Stimulated activated CD4-positive, alpha-beta T cell treated with anti-CD3 and anti-CD28 coated beads, Interleukin-1b, Interleukin-23, amount 100 ng/mL, for 1 hour (primary cell): ENCODE measurements at places on chromosomes 11 and 22.

GRCh38 chr11:111910676-111911562, 651 bp downstream of the CRYAB start:
- no peak for DNase-seq

- DNase-seq, result no peak
These were observed 50.9 kb upstream of the PGR start for GRCh38 chr11:101180481-101180880.

DNA sequence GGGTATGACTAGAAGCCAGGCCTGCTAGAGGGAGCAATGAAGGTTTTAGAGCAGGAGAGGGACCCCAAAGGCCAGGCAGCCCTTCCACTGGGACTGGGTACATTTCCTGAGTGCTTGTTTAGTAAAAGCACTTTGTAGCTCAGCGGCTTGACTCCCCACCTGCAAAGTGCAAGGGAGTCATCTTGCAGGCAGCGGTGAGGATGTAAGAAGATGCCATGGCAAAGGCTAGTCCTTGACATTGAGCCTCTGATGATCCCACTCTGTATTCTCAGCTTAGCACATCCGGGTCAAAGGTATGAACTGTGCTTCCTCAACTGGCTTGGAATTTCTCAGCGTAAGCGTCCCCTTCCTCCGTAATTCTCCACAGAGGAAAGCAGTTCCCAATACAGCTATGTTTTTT, 3.1 kb upstream of the UBE2L3 start:
- DNase-seq, result no peak

DNA sequence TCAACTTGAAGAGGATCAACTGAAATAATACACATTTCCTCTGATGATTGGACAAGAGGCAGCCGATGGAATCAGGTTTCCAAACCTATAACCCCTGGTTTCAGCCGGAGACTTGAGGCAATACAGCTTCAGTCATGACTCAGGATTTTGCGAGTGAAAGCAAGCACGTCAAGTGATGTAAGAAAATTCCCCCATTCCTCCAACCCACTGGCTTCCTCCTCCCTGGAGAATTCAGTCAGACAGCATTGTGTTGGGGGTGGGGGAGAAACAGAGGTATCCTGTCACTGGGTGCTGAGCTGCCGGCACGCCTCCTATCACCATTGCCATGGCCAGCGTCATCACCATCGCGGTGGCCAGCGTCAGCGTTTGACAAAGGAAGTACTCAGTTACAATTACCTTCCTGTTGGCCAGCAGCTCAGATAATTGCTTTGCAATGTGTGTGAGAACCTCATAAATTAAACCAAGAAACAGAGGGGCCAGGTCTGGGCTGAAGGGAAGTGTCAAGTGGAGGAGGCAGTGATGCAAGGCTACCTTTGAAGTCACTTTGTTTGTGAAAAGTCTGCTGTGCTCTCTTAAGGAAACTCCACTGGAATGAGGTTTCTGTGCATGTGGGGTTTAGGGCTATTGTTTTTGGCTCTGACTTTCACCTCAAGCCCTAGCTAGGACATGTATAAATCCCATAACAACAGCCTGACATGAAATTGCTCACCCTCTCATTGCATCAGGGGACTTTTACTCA, 50.2 kb downstream of the LIF start:
- DNase-seq, result peak; percentile 24

DNA sequence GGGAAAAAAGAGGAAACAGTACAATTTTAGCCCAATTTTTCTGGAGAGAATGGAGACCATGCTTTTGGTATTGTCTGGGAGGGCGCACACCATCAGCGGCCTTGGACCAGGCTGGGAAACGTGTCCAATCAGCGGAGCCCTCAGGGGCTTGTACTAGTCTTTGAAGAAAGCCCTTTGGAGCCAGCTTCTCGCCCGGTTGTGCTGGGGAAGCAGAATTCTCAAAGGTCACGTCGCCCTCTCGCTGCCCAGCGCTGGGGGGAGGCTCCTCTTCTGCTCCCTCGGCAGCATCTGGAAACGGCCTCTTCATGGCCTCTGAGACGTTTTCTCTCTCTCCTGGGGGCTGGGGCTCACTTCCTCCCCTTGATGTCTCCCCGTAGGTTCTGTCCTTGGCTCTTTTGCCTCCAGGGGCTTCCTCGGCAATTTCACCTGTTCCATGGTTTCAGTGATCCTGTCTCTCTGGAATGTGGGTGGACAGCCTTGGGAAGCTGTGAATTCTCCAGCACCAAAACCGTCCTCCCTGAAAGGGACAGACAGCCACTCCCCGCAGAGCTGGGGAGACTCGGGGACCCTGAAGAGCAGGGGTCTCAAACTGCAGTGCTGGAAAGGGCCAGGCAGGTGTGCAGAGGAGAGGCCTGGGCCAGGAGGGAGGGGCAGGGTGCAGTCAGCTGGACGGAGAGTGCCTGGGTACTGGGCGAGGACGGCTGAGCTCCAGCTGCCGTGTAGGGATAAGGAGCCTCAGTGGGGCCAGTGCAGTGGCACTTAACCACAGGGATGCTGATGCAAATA, 80.2 kb downstream of the RPS6KA4 start:
- no peak for DNase-seq

GRCh38 chr11:74267014-74267413, 44.4 kb downstream of the P4HA3 start:
- no peak for DNase-seq

DNA sequence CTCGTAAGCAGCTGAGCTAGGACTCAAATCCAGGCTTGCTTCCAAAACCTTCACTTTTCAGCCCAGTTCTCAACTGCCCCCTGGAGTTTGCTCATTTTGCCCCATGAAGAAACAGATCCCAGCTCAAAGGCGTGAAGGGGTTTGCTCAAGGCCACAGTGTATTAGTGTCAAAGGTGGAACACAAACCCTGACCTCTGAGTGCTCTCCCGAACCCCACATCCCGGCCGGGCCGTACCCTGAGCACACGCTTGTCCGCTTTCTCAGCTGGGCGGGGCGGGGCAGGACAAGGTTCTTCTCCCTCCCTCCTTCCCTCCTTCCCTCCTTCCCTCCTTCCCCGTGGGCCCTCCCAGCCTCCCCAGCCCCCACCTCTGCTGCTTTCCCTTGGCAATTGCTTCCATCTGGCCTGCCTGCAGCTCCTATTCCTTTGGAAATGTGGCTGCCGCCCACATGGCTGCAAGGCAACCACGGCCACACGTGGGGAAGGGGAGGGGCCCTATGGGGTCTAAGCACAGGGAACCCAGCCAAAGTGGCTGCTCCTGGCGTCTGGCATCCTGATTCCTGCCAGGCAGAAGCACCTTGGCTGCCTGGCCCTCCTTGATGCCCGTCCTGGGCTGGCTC, 4.1 kb downstream of the ST3GAL4 start:
- DNase-seq, result no peak

DNA sequence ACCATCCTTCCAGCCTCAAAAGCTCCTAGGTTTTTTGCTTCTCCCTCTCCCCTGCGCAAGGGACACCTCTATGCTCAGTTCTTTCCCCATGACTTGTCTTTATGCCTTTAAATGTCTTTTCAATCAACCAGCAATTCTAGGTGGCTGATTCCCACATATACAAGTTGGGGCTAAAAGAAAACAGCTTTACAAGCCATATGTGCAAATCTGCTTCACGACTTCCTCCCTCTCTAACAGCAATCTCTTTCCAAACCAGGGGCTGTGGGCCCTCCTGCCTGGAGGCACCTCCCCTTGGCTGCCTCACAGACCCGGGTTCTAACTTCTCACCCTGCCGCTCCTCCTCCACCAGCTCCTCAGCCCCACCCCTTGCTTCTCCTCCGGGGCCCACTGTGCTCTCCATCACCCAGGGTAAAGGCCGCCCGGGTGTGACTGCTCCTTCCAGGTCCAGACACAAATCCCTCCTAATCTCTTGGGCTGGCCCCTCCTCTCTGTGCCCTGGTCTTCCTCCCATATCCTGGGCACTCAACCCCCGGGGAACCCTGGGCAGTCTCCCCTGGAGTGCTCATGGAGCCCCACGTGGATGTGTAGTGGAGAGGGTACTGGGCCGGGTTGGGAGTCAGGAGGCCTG, 14.1 kb downstream of the TMPRSS13 start:
- DNase-seq, result no peak

- no peak for DNase-seq
These were observed 115.4 kb downstream of the C11orf58 start for GRCh38 chr11:16853859-16854258.

DNA sequence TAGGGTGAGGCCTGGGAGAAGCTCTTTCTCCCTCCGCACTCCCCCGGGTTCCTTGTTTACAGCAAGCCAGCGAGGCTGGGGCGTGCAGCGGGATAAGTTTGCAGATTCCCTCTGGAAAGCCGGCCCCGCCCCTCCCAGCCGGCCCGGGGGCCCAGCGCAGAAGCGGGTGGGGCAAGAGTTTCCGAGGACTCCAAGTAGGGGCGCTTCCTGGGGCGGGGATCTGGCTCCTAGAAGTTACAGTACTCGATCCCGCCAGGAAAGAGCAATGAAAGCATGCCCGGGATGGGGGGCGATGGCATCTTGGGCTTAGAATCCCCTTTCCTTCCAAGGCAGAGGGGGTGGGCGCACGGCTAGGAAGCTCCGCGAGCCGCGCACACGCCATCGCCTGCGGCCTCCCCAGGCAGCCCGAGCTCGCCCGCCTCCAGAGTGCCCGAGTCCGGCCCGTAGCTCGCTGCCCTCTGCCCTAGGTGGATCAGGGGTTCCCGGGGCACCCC, 385 bp downstream of the TST start:
- no peak for DNase-seq
